ENCODE measurements at places on chromosomes 2 and 18.

DNA sequence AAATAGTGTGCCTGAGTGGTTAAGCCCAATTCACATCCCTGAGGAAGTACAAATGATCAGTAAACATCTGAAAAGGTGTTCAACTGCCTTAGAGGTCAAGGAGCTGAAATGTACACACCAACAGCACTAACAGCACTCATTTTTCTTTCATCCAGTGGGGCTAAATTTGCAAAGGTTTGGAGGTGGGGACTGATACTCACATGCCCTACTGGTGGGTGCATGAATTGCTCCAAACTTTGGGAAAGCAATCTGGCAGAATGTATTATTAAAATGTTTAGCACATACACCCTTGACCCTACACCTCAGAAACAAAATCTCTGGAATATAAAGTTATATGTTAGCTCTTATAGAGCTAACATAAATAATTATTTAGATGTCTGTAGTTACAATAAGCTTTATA, 19.0 kb upstream of the FAM178B start:
- DNase-seq, result no peak

GRCh38 chr2:127143841-127144782, 37.2 kb upstream of the BIN1 start:
- DNase-seq, result no peak

- DNase-seq, result no peak
These were observed 33.1 kb downstream of the HJURP start for GRCh38 chr2:233821196-233821595.

DNA sequence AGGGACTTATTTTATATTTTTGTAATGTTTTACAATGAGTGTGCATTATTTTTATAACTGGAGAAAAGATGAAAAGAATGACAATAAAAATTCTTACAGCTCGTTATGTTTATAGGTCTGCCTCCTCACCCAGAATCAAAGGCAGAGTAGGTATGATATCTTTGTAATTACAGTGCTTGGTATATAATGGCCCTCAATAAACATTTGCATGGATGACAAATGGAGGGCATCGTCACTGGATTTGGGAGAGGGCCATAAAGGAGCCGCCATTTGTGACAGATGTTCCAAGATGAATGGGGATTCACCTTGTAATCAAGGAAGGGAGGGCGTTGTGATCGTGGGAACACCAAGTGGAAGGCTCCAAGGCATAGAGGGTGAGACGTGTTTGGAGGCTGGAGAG, 22.6 kb upstream of the GIGYF2 start:
- no peak for DNase-seq

- no peak for DNase-seq
These were observed 17.3 kb upstream of the RHOB start for GRCh38 chr2:20429528-20429927.

- no peak for DNase-seq
These were observed 98.8 kb downstream of the RHBDD1 start for GRCh38 chr2:226934546-226935201.

- no peak for DNase-seq
These were observed 61.0 kb upstream of the DTNA start for GRCh38 chr18:34649080-34649479.

- no peak for DNase-seq
These were observed 63.7 kb downstream of the COBLL1 start for GRCh38 chr2:164777847-164778461.

DNA sequence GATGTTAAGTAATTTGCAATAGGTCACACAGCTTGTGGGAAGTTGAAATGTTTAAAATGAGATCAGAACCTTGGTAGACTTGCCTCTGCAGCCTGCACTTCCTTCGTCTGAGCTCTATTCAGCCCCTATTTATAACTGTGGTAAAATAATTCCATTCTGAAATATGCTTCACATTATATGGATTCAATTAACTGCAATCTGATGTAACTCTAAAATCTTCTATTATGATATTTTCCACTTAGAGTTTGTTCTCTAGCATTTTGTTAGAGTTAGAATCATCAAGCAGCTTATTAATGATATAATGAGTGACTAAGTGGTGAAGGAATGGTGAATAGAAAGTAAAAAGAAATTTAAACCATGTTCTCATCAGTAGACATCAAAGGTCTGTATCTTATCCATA, 139.6 kb upstream of the ARHGAP28 start:
- DNase-seq, result no peak

All from activated CD4-positive, CD25-positive, alpha-beta regulatory T cell treated with anti-CD3 and anti-CD28 coated beads, Interleukin-2, amount 50 U/mL, for 16 hours (primary cell).